ENCODE measurements at places on chromosomes 12 and 14. TPM values are rescaled to one million over a fixed set of nuclear protein-coding genes. Genes with fewer than 3 reads are reported as not detected.

DNA sequence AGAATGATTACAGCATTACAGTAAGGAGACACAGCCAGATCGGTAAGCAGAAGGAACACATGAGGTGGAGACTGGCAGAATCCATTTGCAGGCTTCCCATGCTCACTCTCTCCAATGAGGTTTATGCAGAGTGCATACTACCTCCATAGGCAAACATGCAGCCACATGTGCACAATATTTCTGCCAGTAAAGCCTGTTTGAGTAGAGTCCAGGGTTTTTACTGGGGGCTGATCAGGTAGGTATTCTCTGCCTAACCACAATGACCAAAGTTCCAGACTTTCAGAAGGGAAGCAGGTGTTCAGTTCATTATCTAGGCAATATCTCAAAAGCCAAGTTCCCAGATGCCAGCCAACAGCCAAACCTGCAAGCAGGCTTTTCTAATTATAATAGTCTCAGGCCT, 31.1 kb downstream of the INTS13 start:
- H3K4me3 ChIP-seq, result no peak overlapping the region
- DNase-seq, result no peak
- H3K27me3 ChIP-seq, result no peaks in the 10 kb centered on the region
- no peak overlapping the region for H3K27ac ChIP-seq

DNA sequence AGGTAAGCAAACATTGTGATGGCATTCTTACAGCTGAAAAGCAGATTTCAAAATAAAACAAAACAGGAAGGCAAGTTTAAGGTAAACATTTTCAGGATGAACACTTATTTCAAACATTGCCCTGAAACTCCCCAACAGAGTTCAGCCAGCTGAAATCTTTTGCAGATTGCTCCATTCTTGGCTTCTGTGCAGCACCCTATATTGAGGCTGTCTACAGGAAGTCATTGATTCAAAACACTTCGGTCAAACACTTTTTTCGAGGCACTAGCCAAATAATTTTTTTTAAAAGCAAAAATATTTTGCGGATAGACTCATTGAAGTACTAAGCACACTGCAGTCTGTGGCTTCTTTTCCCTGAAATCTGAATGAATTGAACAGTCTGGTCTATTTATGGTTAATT, 318.1 kb upstream of the PDE3A start:
- H3K36me3 ChIP-seq, result no peaks in the 10 kb centered on the region
- no peaks in the 10 kb centered on the region for H3K4me1 ChIP-seq

DNA sequence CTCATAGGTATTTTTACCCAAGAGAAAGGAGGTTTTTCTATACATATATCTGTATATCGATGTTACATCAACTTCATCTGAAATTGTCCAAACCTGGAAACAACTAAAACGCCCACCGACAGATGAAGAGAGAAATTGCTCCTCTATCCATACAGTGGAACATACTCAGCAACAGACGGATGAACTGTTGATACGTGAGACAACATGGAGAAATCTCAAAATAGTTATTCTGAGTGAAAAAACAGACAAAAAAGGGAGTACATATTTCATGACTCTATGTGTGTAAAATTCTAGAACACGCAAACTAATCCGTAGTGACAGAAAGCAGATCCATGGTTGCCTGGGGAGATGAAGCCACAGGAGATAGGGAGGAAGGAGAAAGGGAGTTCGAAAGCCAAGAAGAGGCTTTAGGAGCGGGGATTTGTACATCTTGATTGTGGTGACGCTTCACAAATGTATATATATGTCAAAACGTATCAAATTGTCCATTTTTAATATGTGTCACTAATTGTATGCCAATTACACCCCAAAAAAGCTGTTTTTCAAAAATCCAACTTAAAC, 37.6 kb upstream of the C14orf180 start:
- H3K4me1 ChIP-seq, result peaks cover 2% of the 10 kb centered on the region
- no peaks in the 10 kb centered on the region for H3K36me3 ChIP-seq
- H3K27ac ChIP-seq, result no peak overlapping the region
- no peak for DNase-seq

DNA sequence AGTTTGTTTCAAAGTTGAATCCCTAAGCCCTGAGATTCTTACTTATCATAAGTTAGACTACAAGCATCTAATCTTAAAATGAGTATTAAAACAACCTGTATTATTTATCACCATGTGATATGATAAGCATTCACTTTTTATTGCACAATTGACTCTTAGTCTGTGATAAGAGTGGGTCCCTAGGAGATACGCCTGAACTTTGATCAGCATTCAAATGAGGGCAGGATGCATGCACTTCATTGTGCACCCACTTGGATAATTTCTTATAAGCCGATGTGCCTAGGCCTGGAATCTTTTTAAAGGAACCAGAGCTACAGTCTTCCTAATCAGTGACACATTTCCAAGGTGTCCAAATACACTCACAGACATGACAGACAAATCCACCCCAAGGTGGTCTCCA, 31.4 kb upstream of the SPTLC2 start:
- no peak overlapping the region for H3K27ac ChIP-seq
- H3K4me1 ChIP-seq, result no peaks in the 10 kb centered on the region
- no peak overlapping the region for H3K4me3 ChIP-seq
- DNase-seq, result no peak
- no peaks in the 10 kb centered on the region for H3K27me3 ChIP-seq

- no peak for DNase-seq
- no peaks in the 10 kb centered on the region for H3K36me3 ChIP-seq
- peaks cover 6% of the 10 kb centered on the region for H3K27me3 ChIP-seq
- no peak overlapping the region for H3K4me3 ChIP-seq
- peaks cover 12% of the 10 kb centered on the region for H3K4me1 ChIP-seq
- no peak overlapping the region for H3K27ac ChIP-seq
These were observed 191.7 kb upstream of the LHX5 start for GRCh38 chr12:113663396-113663795.

DNA sequence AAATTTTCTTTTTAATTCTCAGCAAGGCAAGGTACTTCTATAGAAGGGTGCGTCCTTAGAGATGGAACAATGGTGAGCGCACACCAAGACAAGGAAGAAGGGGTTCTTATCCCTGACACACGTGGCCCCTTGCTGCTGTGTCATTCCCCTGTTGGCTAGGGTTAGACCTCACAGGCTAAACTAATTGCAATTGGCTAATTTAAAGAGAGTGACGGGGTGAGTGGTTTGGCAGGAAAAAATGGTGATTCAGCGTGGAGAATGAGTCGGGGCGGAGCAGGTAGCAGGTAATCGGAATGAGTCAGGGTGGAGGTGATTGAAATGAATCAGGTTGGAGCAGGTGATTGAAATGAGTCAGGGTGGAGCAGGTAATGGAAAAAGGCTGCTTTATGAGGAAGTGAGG, 36.3 kb upstream of the HECTD1 start:
- H3K27ac ChIP-seq, result no peak overlapping the region
- no peaks in the 10 kb centered on the region for H3K27me3 ChIP-seq
- H3K4me3 ChIP-seq, result no peak overlapping the region
- H3K36me3 ChIP-seq, result no peaks in the 10 kb centered on the region
- DNase-seq, result no peak

CD9 gene
- 67.2 TPM for total RNA-seq

DNA sequence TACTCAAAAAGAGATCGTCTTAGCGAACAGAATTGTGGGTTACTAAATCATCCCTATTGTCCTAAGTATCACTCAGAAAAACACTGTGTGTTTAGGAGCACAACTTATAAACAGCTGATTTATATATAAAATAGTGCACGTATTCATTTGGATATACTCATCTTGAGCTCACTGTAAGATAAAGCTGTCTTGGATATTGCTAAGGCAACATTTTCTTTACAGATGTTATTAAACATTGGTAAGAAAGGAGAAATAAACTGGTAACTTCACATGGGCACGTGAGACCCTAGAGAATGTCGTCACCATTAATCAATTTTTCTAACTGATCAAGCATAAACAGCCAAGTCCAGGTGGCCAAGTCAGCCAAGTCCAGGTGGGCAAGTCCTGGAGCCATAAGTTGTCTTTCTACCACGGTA, 1.7 kb downstream of the PAWR start:
- peak overlapping the region; percentile 81 for H3K27ac ChIP-seq
- peaks cover 8% of the 10 kb centered on the region for H3K36me3 ChIP-seq
- peaks cover 9% of the 10 kb centered on the region for H3K27me3 ChIP-seq
- peak overlapping the region; percentile 93 for H3K4me3 ChIP-seq
- no peak for DNase-seq

MGP gene
- total RNA-seq, result 0.26 TPM

GRCh38 chr12:6039894-6040601, 84.4 kb downstream of the VWF start:
- H3K36me3 ChIP-seq, result no peaks in the 10 kb centered on the region
- peaks cover 13% of the 10 kb centered on the region for H3K4me1 ChIP-seq
- H3K27me3 ChIP-seq, result peaks cover 2% of the 10 kb centered on the region
- DNase-seq, result peak; percentile 65

- H3K27ac ChIP-seq, result no peak overlapping the region
- DNase-seq, result no peak
- peaks cover 5% of the 10 kb centered on the region for H3K36me3 ChIP-seq
- peaks cover 24% of the 10 kb centered on the region for H3K4me1 ChIP-seq
- no peak overlapping the region for H3K4me3 ChIP-seq
These were observed 60.4 kb downstream of the TTC7B start for GRCh38 chr14:90755661-90756304.

- H3K4me1 ChIP-seq, result no peaks in the 10 kb centered on the region
- H3K27me3 ChIP-seq, result peaks cover 2% of the 10 kb centered on the region
- no peak overlapping the region for H3K27ac ChIP-seq
- no peaks in the 10 kb centered on the region for H3K36me3 ChIP-seq
- DNase-seq, result no peak
- H3K4me3 ChIP-seq, result no peak overlapping the region
These were observed 34.2 kb upstream of the PLBD1 start for GRCh38 chr12:14601692-14602478.

DHRS1 gene
- 17.7 TPM for total RNA-seq

DNA sequence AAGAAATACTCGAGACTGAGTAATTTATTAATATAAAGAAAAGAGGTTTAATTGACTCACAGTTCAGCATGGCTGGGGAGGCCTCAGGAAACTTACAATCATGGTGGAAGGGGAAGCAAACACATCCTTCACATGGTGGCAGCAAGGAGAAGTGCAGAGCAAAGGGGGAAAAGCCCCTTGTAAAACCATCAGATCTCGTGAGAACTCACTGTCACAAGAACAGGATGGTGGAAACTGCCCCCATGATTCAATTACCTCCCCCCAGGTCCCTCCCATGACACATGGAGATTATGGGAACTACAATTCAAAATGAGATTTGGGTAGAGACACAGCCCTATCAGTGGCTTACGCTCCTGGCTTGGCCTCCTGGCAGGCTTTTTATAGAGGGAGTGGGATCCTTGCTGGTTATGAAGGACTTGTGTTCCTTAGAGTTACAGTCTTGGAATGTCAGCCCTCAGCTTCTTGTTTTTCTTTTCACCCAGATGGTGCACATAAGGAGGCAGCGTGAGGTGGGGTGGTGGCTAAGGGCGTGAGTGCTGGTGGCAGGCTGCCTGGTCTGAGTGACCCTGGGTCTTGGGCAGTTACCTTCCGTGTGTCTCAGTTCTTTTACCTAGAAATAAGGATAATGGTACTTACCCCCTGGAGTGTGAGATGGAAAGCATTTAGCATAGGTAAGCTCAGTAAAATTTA, 25.7 kb downstream of the TRAF3 start:
- peaks cover 2% of the 10 kb centered on the region for H3K27me3 ChIP-seq
- no peaks in the 10 kb centered on the region for H3K4me1 ChIP-seq
- H3K36me3 ChIP-seq, result peaks cover 3% of the 10 kb centered on the region
- DNase-seq, result no peak
- H3K27ac ChIP-seq, result no peak overlapping the region
- H3K4me3 ChIP-seq, result no peak overlapping the region

DNA sequence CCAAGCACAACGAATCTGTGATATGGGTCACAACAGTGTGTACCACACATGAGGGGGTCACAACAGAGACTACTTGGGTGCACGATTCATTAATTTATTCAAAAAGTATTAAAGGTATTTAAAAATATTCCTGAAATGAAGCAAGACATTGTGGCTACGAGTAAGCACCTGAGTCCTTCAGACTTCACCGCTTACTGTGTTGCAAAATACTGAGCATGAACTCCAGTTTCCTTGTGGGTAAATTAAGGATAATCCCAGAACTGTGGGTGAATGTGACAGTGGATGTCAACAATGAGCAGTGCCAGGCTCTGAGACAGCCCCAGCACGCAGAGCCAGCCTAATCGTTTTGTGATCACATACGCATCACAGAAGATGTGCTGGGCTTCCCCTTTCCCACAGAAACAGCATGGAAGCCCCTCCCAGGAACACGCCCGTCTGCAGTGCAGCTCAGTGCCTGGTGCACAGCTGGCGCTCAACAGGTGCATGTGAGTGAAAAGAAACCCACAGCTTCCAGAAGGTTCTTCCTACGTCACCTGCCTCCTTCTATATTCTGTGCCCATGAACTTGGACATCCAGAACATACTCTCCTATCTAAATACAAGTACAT, 29.1 kb downstream of the CDC42BPB start:
- no peak overlapping the region for H3K4me3 ChIP-seq
- peaks cover 8% of the 10 kb centered on the region for H3K36me3 ChIP-seq
- no peak overlapping the region for H3K27ac ChIP-seq
- peaks cover 5% of the 10 kb centered on the region for H3K27me3 ChIP-seq
- DNase-seq, result no peak

NKX2-8 gene
- total RNA-seq, result not detected

DNA sequence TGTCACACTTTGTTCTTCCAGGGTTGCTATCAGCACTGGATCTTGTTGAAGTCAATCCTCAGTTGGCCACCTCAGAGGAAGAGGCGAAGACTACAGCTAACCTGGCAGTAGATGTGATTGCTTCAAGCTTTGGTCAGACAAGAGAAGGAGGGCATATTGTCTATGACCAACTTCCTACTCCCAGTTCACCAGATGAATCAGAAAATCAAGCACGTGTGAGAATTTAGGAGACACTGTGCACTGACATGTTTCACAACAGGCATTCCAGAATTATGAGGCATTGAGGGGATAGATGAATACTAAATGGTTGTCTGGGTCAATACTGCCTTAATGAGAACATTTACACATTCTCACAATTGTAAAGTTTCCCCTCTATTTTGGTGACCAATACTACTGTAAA, 23.7 kb downstream of the VTI1B start:
- H3K4me3 ChIP-seq, result no peak overlapping the region
- peaks cover 26% of the 10 kb centered on the region for H3K36me3 ChIP-seq
- peaks cover 1% of the 10 kb centered on the region for H3K27me3 ChIP-seq
- no peak for DNase-seq
- peak overlapping the region; percentile 25 for H3K27ac ChIP-seq

DNA sequence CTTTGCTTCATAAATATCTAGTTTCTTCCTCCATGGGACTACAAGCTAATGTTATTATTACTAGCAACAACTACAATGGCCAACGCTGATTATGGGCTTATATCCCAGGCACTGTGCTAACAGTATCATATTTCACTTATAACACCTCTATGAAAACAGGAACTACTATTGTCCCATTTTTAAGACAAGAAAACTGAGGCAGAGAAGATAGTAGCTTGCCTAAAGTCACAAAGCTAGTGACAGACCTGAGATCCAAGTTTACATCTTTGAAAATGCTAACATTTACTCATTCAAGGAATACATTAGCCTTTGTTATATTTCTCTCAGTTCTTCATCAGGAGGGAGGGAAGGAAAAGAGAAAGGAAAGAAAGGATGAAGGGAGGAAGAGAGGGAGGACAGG, 32.8 kb downstream of the GIT2 start:
- peaks cover 37% of the 10 kb centered on the region for H3K36me3 ChIP-seq
- H3K27me3 ChIP-seq, result no peaks in the 10 kb centered on the region
- no peak for DNase-seq
- no peak overlapping the region for H3K27ac ChIP-seq
- H3K4me1 ChIP-seq, result no peaks in the 10 kb centered on the region
